T-helper 1 cell (primary cell): ENCODE measurements at places on chromosomes 7 and 10.
A peak's percentile ranks its signal among the peaks of the same experiment; 100 is the strongest.

- no peak for DNase-seq
Measured at GRCh38 chr7:16271990-16272665, 149.2 kb downstream of the CRPPA start.

GRCh38 chr10:90461437-90462155 is 396.2 kb downstream of the HTR7 start:
- no peak for DNase-seq

DNA sequence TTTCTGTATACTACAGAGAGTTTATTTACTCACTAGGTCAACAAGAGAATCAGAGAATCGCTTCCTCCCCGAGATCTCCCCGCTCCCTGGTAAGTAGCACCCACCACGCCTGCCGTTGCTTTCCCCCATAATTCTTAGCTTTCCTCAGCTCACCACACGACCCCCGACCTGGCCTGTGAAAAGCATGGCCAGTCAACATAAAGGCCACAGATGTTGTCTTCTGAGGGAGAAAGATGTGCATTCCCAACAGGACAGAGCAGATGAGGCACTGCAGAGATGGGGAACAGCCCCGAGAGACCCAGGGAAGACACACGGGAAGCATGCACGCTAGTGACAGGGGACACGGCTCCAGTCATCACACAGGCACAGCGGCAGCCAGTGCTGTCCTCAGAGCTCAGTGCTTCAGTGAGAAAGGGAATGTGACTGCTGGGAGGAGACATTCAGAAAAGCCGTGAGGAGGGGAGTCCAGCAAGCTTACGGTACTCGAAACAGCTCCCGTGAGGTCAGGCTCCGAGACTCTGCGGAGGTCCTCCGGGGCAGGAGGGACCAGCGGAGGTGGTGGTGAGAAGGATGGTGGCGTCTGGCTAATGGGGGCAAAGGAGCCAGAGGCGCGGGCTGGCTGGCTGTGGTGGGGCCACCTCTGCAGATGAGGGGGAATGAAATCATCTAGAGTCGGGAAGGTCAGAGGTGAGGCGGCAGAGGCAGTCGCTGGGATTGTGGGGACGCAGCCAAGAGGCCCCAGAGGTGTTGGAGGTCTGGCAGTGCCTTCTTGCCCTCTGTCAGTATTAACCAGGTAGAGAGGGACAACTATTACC is 123.4 kb upstream of the PDLIM1 start:
- no peak for DNase-seq

DNA sequence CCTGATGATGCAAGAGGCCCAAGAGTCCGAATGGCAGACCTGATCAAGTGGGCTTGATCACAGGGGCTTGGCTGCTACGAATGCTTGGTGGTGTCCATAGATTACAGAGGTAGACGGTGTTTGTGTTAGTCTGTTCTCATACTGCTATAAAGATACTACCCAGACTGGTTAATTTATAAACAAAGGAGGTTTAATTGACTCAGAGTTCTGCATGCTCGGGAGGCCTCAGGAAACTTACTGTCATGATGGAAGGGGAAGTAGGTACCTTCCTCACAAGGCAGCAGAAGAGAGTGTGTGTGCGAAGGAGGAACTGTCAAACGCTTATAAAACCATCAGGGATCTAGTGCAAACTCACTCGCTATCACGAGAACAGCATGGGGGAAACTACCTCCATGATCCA is 268.9 kb upstream of the KLF6 start:
- DNase-seq: no peak

- DNase-seq: no peak
Measured at GRCh38 chr10:12364559-12364958, 15.2 kb downstream of the CAMK1D start.

DNA sequence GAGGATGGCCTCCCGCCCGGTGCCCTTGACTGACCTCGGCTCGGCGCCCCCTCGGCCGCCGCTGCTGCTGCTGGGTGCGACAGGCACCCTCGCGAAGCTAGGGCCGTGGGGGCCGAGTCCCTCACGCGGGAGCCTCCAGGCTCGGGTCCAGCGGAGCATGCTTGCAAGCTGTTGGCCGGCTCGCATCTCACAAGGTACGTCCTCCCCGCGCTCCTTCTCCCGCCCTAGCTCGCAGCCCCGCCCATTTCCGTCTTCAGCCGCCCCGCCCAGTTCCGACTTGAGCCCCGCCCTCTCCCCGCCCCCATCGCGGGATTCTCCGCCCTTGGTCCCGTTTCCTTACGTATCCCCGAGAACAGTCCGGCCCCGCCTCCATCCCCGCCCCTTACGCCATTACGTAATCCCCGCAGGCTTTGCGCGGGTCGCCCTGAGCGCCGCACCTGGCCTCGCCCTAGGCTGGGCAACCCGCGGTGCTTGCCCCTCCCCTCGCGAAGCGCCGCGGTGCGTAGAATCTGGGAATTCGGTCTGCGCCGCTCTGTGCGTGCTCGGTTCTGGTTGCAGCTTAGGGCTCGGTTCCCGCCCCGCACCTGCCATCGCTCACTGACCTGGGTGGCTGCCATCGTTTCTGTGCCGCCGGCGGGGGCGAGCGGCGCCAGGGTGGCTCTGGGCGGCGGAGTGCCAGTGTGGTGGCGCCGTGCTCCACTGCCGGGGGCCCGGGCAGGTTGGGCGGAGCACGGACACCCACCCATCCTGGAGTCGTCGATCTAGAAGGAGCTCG is at the start of gene ABHD11:
Gene ABHD11 (minus strand): TSS at position 191 of the 775 bp plus-strand sequence. CDS start 32 bp downstream, at position 159.
- DNase-seq: peak; percentile 94

GRCh38 chr7:85224171-85224570 is 37.3 kb upstream of the SEMA3D start:
- DNase-seq: no peak

- peak; percentile 48 for DNase-seq
Measured at GRCh38 chr7:44565097-44565794, 8.5 kb downstream of the DDX56 start.

- no peak for DNase-seq
Measured at GRCh38 chr7:3643091-3643490, 342.0 kb downstream of the SDK1 start.
